ENCODE measurements at places on chromosomes 1 and 21. TPM values are rescaled to one million over a fixed set of nuclear protein-coding genes. Genes with fewer than 3 reads are reported as not detected.

Gene C1orf167
- total RNA-seq, result not detected

Gene LENEP
- total RNA-seq, result 0.69 TPM

Gene AMIGO1
- 16.6 TPM for total RNA-seq

Gene HMCN1
- 4.4 TPM for total RNA-seq

Gene SPRR2G
- total RNA-seq, result not detected

Gene WNT2B
- 1.8 TPM for total RNA-seq

Gene DRAM2
- 51.2 TPM for total RNA-seq

Gene EXO1
- total RNA-seq, result 4.2 TPM

Gene CFHR2
- not detected for total RNA-seq

Gene LEMD1
- 4.6 TPM for total RNA-seq

Measured in diencephalon (tissue), 1 donor.